ENCODE measurements at places on chromosomes 5 and 9.

DNA sequence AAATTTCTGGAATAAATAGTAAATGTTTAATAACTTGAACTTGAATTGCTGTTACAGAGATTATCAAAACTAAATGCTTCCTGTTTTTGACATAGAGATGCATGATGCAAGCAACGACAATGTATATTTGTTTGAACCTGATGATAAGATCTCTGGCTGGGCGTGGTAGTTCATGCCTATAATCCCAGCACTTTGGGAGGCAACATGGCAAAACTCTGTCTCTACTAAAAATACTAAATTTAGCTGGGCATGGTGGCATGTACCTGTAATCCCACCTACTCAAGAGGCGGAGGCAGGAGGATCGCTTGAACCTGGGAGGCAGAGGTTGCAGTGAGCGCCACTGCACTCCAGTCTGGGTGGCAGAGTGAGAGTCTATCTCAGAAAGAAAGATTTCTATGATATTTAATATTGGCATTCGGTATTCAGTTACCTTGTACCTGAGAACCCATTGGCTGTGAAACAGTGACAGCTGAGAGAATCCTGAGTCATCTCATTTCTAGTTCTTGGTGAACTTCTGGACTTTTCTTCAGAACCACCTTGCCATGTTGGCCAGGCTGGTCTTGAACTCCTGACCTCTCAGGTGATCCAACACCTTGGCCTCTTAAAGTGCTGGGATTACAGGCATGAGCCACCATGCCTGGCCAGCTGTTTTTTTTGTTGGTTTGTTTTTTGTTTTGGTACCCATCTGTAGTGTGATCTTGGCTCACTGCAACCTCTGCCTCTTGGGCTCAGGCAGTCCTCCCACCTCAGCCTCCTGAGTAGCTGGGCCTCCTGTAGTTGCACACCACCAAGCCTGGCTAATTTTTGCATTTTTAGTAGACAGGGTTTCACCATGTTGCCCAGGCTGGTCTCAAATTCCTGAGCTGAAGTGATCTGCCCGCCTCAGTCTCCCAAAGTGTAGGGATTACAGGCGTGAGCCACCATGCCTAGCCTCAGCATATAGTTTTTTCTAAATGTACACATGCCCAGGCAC is 10.0 kb upstream of the FGF18 start:
- DNase-seq: no peak

- no peak for DNase-seq
Observed at GRCh38 chr5:375336-375920, 53.9 kb downstream of the AHRR start.

- DNase-seq: no peak
Observed at GRCh38 chr5:108919591-108920326, 172.1 kb downstream of the FER start.

- DNase-seq: no peak
Observed at GRCh38 chr9:129624947-129625346, 1.0 kb upstream of the NTMT1 start.

DNA sequence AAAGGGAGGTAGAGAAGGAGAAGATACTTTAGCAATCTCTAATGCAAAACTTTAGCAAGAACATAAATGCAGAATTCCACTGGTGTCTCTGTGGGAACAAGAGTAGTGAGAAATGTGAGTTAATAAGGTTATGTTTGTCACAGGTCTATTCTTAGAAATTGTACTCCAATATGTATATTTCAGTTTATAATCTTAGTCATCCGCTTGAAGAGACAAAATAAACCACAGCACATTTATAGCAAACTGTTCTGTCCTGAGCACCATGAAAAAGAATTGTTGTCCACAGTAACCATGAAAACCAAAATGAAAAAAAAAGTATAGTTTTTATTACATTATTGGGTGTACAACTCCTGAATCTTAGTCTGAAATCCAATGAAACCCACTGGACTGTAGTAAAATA is 93.6 kb upstream of the TSLP start:
- no peak for DNase-seq

GRCh38 chr5:50722223-50722622 is 55.8 kb downstream of the PARP8 start:
- DNase-seq: no peak

- DNase-seq: no peak
Observed at GRCh38 chr9:89207026-89207425, 28.4 kb upstream of the SHC3 start.
